ENCODE measurements at places on chromosomes 2 and 18. TPM values are rescaled to one million over a fixed set of nuclear protein-coding genes. Genes with fewer than 3 reads are reported as not detected.

DNA sequence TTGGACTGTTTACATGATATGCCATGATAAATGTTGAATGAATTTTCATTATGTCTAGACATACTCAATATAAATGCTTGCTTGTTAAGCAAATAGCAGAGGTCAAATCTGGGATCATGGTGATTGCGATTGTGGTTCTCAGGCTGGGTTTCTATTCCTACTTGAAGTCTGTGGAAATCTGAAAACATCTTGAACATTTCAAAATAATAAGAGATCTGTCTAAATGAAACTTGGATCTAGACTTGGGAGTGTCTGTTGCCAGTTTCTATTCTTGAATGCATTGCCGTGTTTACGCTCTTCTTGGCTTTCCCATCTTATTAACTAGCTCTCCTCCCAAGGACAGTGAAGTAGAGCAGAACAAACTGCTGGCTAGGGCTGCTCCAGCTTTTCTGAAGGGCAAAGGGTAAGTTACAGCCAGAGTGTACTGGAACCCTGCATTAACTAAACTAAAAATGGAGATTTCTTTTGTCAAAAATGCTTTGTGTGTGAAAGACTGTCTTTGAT, 127.7 kb downstream of the DTNA start:
- peak; percentile 27 for DNase-seq

DNA sequence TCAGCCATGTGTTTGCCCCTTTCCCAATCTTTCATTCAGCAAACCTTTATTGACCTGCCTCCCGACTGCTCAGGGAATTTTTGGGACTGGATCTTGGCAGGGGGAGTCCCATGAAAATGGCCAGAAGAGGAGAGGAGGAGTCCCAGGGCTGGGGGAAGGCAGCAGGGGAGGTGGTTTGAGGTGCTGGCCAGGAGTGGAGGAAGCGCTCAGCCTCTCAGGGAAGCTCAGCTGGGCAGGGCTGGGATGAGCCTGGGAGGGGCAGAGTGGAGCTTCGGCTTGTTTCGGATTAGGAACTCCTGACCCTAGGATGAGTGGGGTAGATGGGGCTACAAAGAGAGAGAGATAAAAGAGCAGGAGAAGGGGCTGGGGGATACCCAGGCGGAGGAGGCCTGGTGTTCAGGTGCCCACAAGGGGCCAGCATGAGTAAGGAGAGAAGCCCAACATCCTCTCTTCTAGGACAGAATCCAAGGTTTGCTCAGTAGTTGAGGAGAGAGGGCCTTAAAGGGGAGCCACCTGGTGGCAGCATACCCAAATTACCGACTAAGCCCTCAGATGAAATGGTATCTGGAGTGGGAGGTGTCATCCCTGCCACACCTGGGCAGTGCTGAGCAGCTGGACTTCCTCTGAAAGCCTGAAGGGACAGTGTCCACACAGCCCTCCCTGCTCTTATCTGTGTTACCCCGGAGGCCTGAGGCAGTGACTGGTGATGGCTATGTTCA, 91.1 kb downstream of the INHBB start:
- DNase-seq, result no peak

GRCh38 chr2:6876309-6876708, 1.3 kb upstream of the RSAD2 start:
- DNase-seq, result no peak

GRCh38 chr18:155688-156087, 2.7 kb upstream of the USP14 start:
- no peak for DNase-seq

DNA sequence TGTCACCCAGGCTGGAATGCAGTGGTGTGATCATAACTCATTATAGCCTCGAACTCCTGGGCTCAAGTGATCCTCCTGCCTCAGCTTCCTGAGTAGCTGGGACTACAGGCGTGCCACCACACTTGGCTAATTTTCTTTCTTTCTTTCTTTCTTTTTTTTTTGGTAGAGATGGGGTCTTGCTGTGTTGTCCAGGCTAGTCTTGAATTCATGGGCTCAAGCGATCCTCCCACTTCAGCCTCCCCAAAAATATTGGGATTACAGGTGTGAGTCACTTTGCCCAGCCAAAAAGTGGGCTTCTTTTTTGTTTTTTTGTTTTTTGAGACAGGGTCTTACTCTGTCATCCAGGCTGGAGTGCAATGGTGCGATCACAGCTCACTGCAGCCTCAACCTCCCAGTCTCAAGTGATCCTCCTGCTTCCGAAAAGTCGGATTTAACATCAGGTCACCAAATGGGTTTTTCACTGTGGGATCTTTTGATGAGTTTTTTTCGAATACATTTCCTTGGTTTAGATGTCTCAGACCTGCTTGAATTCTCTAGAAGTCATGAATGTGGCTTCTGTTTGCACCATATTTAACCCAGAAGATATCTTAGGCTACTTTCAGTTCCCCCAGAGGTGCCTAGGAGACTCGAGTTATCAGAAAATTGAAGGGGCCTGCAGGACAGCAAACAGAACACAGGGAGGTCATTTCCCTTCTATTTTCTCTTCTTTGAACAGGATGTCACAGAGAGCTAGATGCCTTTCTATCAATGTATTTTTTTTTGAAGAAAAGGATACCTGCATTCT, 8.9 kb downstream of the RAB31 start:
- no peak for DNase-seq

GRCh38 chr2:241015439-241015838, 17.0 kb downstream of the SNED1 start:
- no peak for DNase-seq

DNA sequence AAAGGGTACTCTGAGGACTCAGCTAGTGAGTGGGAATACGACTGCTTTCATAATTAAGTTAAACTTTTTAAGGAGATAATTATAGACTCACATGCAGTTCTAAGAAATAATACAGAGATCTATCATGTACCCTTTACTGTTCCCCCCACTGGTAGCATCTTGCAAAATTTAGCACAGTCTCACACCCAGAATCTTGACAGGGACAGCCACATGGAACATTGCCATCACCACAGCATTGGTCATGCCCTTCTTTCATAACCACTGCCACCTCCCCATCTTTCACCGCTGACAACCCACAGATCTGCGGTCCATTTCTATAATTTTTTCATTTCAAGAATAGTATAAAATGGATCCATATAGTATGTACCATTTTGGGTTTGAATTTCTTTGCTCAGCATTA, 37.8 kb downstream of the ARHGEF4 start:
- no peak for DNase-seq

- no peak for DNase-seq
These were observed 203.6 kb downstream of the NCKAP5 start for GRCh38 chr2:133364636-133365035.

DNA sequence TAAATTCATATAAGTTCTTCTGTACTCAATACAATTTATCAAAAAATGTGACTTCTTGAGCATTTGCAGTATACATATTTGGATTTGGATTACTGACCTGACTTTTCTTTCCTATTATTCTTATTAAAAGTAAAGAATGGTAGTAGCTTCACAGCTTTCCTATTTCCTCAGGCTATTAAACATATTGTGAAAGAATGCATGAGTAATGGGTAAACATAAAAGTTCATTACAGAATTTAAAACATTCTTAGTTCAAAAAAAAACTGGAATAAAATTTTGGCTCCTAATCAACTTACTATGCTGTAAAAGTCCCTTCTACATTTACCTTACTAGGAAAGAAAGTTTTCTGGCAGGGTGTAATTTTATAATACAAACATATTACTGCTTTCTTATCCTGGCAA, 27.3 kb upstream of the C2orf66 start:
- DNase-seq, result no peak

- peak; percentile 12 for DNase-seq
These were observed 691.1 kb upstream of the PIK3C3 start for GRCh38 chr18:41263956-41264355.

DNA sequence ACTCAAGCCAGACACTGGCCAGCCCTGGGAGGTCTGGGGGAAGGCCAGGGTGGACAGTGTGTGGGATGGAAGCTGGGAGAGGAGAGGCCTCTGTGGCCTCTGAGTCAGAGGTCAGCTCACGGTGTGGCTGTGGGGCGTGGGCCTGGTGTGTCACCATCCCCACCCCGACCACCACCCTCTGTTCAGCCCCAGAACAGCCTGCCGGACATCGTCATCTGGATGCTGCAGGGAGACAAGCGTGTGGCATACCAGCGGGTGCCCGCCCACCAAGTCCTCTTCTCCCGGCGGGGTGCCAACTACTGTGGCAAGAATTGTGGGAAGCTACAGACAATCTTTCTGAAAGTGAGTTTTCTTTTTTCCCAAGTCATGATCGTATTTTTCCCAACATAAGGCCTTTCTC, 110.5 kb downstream of the DYSF start:
- no peak for DNase-seq

DNA sequence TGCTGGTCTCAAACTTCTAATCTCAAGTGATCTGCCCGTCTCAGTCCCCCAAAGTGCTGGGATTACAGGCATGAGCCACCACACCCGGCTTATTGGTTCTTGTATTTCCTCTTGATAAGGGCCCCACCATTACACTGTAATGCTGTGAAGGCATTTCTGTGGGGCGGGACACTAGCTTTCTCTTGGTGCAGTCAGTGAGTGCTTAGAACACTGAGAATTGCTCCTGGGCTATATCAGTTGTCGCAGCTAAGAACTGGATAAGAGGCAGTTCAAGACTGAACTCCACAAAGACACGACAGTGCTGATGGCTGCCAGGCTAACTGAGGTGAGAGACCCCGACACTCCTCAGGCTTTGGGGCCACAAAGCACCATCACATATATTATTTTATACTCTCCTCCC, 2.1 kb downstream of the KHK start:
- no peak for DNase-seq

GRCh38 chr2:138974651-138975050, 194.5 kb upstream of the NXPH2 start:
- DNase-seq, result peak; percentile 1

ASIC4 gene
- polyA plus RNA-seq, result 0.21 TPM

FBXO41 gene
- 2.4 TPM for polyA plus RNA-seq

CSRNP3 gene
- polyA plus RNA-seq, result 9.2 TPM

CREG2 gene
- 0.37 TPM for polyA plus RNA-seq

CCDC74B gene
- 16.8 TPM for polyA plus RNA-seq
